ENCODE measurements at places on chromosomes 7 and 10.

DNA sequence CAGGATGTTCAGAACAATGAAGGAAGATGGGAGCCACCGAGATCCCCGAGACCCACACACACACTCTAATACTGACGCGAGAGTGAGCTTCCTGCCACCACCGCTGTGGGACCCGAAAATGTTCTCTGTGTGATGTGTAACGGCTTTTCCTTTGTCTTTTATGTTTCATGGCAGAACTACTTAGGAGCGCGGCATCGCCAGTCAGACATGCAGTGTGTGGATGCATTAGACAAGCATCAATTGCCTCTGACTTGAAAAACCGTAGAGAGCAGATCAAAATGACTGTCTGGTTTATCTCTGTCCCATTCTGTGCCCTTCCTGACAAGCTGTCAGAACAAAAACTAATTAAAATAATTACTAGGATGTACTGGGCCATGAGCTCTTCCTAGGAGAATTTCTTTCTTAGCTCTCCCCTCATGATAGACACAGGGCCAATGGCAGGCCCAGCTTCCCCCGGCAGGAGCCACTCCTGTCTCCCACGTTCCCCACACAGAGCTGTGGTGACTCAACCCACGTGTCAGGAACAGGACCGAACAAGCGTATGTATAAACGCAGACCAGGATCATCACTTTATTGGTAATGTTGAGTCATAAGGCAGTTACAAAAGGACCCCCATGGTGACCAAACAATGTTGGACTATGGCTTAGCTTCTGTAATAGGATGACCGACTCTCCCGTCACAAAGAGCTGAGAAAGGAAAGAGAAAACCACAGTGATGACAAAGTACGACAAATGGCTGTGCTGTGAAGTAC is 705.0 kb downstream of the PARD3 start:
- DNase-seq: no peak

- no peak for DNase-seq
Observed at GRCh38 chr7:6545398-6546126, 5.7 kb downstream of the GRID2IP start.

- DNase-seq: no peak
Observed at GRCh38 chr10:95178797-95179196, 15.2 kb upstream of the ACSM6 start.

DNA sequence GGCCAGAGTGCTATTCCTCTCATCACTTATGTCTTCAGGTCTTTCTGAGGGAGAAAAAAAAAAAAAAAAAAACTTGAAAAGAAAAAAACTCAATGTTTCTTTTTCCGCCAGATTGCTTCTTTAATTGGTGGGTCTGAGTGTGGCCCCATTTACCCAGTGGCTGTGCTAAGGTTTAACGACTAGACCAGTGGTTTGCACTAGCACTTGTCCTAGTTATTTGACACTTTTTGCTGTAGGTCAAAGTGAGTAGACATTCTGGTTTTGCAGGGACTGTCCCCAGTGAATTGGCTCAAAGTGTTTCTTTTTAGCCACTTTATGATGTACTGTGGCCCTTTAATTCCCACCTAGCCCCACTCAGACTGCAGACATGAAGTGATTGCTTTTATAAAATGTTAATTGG is 273.3 kb downstream of the PTEN start:
- no peak for DNase-seq

DNA sequence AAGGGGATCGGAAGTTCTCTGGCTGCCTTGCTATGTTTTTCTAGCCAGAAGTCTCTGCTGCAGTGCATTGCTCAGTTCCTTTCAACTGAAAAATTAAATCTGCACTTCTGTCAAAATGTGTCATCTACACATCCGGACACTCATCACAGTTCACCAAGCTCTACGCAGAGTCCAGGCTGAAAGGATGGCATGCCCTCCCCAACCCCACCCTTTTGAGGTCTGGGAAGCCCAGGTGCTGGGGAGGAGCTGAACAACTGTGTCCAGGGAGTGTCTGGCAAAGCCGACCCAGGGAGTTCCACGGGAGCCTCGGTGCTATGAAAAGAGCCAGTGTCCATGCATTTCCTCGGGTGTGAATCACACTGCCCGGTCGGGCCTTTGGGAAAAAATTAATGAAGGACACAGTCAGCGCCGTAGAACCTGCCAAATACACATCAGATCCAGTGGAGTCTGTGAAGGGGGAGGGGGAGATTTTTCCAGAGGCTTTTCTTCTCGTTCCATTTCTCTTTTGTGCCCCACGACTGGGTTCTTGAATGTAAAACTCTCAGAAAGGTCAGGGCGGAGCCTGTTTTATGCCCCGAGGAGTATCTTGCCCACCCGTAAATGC is 757 bp upstream of the PALS2 start:
- peak; percentile 55 for DNase-seq

DNA sequence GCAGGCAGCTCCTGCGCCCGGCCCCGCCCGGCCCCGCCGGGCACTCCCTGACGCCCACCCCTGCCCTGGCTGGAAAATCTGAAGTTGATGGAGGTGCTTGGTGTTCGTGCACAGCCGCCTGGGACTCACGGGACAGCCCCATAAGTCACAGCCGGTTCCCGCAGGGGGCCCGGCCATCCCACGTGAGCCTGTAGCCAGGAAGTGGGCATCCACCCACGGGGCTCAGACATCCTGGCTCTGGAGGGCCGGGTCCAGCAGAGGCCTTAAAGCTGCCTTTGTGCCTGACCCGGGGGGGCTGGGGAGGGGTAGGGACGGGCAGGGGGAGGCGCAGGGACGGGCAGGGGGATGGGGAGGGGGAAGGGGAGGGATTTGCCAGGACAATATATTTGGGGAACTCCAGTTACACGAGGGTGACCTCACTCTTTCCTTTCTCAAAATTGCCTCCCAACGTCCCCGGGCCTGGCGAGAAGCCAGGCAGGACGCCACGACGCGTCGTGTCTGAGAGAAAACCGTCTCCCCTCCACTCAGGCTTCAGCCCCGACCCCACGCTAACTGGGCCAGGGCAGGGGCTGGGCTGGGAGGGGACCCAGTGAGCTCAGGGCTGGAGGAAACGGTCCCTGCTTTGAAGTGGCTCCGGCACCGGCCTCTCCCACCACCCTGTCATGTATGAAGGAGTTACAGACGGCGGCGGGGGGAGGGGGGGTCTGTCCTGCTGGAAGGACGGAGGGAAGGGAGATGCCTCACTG is 82.1 kb upstream of the PDGFA start:
- DNase-seq: peak; percentile 36

DNA sequence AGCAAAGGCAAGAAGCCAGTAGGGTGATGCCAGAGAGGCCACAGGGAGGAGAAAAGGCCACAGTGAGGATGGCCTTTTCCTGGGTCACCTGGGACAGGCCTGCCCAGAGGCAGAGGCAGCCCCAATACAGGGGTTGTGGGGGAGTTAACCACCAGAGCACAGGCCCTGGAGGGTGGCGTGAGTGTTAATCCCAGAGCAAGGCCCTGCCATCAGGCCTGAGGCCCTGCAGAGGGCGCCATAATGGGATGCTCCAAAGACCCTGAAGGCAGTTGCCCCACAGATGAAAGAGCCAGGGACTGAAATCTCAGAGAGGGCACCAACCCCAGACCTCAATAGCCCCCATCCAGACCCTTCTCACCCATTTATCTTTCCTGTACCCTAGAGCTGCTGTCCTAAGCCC is 23.9 kb downstream of the SLC13A4 start:
- peak; percentile 54 for DNase-seq
